ENCODE measurements at places on chromosomes 12 and 14.
A peak's percentile ranks its signal among the peaks of the same experiment; 100 is the strongest.

DNA sequence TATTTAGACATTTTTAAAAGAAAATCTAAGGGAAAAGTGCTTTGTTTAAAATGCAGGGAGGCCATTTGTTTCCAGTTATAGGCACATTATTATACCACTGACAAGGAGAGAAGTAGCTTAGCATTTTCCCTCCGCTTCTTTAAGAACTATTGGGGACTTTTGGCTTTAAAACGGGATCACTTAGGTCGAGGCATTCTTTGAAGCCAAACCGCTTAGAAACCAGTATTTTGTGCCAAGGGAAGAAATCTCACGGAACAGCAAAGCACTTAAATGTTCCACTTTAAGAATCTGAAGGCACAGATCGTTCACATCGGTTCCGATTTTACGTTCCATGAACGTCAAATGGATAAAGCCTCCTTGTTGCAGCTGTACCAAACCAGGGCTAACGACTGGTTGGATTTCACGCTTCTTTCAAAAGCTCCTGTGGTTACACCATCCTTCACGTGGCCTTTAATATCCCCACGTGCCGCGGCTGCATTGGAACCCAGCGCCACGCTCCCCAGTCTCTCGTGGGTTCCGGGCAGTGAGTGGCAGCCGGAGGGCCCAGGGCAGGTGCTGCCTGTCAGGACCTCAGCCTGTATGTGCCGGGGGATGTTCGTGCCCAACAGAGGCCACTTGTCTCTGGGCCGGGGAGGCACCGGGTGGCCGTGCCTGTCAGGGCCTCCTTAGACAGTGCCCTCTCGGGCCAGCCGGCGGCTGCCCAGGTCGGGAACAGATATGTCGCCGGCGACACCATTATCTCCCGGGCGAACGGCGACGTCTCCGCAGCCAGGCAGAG lies 195.4 kb downstream of the KIF26A start:
- DNase-seq, result no peak

DNA sequence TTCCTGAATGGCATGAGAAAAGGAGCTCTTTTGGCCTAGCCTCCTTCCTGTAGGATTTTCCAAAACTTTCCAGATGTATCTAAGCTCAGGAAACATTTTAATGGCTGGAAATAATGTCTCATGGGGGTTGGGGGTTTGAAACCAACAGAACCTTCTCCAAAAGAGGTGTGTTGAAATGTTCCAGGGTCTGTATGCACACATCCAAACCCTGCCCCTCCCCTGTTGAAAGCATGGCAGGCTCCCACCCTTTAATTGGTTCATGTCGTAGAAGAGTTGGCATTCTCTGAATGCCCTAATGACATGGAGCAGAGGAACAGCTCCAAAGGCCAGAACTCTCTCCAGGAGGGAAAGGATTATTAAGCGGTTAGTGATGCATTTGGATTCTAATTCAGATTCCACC lies 353.2 kb downstream of the ZFP36L1 start:
- DNase-seq, result no peak

- no peak for DNase-seq
These were observed 24.5 kb downstream of the JDP2 start for GRCh38 chr14:75452324-75452723.

DNA sequence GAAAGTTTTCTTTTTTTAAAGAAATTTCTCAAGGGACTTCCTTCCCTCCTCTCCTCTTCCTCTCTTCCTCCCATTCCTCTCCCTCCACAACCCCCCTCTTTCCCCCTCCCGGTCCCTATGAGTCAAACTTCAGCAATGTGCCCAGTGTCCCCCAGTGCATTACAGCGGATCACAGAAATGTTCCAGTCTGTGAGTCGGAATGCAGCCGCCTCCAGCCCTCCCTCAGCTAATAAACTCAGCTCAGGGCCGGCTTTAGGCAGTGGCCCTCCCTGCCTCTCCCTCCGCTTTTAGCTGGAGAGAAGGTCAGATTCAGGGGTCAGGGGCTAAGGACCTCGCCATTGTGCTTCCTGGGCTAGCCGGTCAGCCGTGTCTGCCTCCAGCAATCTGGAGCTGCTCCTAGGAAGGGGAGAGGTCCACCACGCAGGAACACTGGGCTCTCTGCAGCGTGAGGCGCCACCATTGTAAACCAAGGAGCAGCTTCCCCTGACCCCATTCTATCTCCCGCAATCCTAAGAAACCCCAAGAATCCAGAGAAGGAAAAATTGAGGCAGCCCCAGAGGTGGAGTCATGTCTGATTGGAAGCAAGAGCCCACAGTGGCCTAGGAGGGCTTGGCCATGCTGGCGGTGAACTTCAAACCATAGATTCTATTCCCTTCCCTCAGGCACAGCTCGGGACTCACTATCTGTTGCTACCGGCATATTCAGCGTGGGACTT lies 1.1 kb upstream of the HDAC7 start:
- no peak for DNase-seq

GRCh38 chr14:75132382-75133086 lies 5.7 kb upstream of the NEK9 start:
- DNase-seq, result peak; percentile 76

- peak; percentile 57 for DNase-seq
These were observed 52.9 kb upstream of the OR9K2 start for GRCh38 chr12:55073043-55074022.

- no peak for DNase-seq
These were observed 9.1 kb downstream of the CRACR2A start for GRCh38 chr12:3743803-3744202.

DNA sequence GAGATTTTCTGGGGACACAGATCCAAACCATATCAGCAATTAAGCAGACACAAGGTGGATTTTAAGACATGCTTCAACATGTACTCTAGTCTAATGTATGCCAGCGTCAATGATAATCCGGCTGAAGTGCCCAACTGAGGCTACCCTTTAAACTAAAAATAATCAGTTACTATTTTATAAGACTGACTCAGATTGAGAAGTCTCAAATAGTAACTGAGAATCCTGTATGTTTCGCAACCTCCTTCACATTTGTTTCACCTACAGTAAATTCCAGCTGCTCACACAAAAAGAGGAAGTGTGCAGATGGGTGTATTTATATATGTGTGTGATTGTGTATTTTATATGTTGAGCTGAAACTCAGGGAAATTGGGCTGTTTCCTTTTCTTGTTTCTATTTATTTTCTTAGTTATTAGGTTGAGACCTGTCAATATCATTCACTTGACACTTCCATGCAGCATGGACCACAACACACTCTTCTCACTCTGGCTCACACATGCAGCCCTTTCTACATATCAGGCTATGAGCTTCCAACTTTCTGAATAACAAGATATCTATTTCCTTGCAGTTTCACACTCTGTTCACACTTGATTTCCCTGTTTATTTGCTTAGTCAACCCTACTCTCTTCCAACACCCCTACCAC lies 1224.9 kb upstream of the TMEM132C start:
- DNase-seq, result no peak

DNA sequence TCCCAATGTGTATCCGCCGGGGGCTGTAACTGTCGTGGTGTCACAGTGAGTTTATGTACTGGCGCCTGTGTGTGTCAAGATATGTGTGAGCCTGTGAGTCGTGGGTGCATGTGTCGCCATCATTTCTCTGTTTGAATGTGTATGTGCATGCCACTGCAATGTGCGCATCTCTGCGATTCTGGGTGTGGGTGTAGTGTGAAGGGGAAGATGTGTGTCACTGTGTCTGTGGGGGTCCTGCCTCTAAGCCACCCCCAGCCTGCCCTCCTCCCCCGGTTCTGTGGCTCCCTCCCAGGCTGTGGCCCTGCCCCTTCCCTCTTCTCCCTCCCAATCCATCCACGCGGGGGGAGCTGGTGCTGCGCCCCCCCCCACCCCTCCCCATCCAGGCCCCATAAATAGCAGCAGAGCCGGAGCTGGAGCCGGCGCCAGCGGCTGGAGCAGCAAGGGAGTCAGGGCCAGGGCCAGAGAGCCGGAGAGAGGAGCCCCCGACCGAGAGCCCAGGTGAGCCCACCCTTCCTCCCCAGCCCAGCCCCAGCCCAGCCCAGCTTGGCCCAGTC lies at the start of gene CPNE6:
TSS of gene CPNE6 (plus strand) at position 419 of the 554 bp plus-strand sequence. CDS start 1,375 bp downstream, outside the sequence.
- DNase-seq, result no peak

DNA sequence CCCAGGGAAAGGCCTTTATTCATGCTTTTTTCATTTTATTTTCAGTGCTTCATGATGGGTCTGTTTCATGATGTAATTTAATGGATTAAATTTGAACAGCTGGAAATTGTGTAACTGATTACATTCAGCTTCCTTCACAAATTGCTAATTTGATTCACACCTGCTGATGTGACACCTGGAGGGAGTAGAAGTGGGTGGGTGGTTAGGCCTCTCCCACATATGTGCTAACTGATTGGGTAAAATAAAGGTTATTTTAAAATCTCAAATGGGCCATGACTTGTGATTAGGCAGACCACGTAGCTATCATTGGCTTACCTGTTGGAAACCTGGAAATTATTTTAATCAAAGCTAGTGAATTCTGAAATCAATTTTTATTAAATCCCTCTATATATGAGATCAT lies 142.1 kb downstream of the GXYLT1 start:
- DNase-seq, result no peak

DNA sequence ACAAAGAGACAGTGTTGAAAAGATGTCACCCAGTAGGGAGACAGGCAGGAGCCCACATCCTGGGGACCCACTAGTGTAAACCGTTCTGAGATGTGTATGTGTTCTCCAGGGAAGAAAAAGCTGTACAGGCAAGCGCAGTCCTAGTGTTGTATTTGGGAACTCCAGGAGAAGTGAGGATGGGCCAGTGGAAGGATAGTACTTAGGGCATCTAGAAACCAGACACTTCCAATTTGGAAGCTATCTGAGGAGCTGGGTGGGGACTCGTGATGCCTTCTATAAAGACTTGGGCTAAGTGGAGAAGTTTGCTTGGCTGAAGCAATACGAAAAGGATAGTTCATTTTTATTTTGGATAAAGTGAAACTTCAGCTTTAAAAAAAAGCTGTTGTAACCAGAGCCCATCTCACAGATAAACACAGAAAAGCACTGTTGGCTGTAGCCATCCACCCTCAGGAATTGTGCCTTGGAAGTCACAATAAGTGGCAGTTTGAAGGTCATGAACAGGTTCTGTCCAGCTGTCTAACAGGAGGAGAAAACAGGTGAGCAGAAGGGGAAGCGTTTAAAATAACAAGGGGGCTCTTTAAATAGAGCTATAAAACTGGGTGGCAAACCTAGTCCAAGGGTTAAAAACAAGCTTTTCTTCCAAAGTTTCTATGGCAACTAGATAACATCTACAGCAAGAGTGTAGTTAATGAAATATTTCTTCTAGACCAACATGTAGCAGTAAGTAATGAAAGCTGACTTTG lies 108.0 kb upstream of the ARHGAP5 start:
- DNase-seq, result no peak

DNA sequence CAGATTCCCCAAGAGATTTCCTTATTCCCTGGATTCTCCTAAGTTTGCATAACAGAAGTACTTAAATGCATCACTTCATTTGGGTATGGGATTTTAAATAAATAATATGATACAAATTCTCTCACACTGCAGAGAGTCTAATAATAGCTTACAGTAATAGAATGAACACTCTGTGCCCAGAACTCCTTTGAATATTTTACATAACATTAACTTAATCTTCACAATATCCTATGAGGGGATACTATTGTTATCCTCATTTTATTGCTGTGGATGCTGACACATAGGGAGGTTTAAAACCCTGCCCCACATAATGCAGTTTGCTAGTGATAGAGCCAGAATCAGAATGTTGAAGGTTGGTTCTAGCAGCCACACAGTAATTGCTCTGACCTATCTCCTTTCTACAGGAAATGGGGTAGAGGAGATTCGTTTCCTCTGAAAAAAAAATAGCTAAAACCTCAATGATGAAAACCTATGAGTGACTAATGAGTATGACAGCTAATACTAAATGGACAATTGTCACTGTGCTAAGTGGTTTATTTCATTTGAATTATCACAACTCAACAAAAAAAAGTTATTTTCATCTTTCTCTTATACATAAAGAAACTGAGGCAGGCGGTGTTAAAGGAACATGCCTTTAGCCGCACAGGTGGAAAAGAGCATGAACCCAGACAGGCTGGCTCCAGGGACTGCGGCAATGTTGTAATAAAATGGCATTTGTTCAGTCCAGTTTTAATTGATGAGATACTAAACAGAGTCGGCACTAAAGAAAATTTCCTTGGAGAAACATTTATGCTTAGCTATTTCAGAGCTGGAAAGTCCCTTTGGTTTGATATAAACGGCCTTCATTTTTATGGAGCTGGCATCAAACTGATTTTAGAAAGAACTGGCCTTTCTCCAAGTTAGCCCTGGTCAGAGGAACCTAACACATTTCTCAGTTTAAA lies 880.9 kb downstream of the NRXN3 start:
- DNase-seq, result no peak

- DNase-seq, result no peak
These were observed 472.0 kb downstream of the TMTC2 start for GRCh38 chr12:83158613-83159207.

DNA sequence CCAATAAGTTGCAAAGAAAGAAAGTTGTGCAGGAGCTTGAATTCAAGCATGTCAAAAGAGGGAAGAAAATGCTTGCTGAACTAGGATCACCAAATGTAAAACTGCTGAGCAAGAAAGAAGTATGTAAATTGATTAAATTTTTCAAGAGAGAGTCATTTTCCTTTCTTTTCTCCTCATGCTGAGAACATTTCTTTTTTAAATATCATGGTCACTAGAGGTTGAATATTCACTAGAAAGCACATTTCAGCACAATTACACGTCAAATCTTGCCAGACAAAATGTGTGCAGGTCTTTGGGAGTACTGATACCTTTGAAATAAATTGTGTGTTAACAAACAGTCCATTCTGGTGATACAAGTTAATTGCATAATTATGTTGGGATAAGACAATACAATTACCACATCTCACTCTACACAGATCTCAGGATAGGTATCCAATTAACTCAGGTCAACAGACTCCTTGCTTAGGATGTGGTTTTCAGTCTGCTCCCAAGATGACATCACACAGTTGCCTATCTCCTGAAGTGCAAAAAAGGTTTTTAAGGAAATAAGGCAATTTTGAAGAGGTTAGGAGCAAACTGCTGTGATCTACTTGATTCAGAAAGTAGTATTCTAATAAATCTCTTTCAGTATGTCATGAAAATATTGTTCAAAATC lies 862.2 kb downstream of the RPS29 start:
- DNase-seq, result no peak

- DNase-seq, result no peak
These were observed 10.2 kb upstream of the MEG3 start for GRCh38 chr14:100815478-100816285.

- DNase-seq, result no peak
These were observed 406.4 kb downstream of the SNAPC1 start for GRCh38 chr14:62168564-62169155.

- no peak for DNase-seq
These were observed 53.2 kb downstream of the ERC1 start for GRCh38 chr12:1044199-1044598.

- no peak for DNase-seq
These were observed 13.4 kb downstream of the ATP23 start for GRCh38 chr12:57954768-57955167.

GRCh38 chr14:87468531-87468930 lies 524.5 kb downstream of the GALC start:
- no peak for DNase-seq
